ENCODE measurements at places on chromosomes 7 and 10. TPM values are rescaled to one million over a fixed set of nuclear protein-coding genes. Genes with fewer than 3 reads are reported as not detected.

HOXA3 gene
- total RNA-seq = 0.28 TPM

DYDC1 gene
- not detected for total RNA-seq

TWIST1 gene
- 1.9 TPM for total RNA-seq

SPDYE9 gene
- not detected for total RNA-seq

TDRD1 gene
- total RNA-seq = 1.1 TPM

CEP55 gene
- total RNA-seq = 0.24 TPM

C10orf105 gene
- 1.3 TPM for total RNA-seq

PNLIPRP3 gene
- total RNA-seq = not detected

CPXM2 gene
- total RNA-seq = 8.5 TPM

DNA sequence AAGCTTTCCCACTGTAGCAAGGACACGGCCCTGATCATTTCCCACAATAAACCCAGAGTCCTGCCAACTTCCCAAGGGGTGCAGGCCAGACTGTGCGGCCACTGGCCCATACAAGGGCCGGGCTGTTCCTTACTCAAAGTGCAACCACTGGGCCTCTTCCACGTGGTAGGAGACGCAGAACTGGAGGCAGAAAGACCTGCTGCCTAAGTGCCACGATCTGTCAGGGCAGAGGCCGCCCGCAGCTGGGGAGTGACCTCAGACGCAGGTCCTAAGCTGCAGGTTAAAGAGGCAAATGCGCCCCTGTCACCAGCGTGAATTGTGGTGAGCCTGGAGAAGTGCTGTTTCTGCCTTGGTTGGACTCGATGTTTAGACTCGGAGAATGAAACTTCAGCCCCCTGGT is 26.2 kb downstream of the GPER1 start:
- DNase-seq = no peak

DNA sequence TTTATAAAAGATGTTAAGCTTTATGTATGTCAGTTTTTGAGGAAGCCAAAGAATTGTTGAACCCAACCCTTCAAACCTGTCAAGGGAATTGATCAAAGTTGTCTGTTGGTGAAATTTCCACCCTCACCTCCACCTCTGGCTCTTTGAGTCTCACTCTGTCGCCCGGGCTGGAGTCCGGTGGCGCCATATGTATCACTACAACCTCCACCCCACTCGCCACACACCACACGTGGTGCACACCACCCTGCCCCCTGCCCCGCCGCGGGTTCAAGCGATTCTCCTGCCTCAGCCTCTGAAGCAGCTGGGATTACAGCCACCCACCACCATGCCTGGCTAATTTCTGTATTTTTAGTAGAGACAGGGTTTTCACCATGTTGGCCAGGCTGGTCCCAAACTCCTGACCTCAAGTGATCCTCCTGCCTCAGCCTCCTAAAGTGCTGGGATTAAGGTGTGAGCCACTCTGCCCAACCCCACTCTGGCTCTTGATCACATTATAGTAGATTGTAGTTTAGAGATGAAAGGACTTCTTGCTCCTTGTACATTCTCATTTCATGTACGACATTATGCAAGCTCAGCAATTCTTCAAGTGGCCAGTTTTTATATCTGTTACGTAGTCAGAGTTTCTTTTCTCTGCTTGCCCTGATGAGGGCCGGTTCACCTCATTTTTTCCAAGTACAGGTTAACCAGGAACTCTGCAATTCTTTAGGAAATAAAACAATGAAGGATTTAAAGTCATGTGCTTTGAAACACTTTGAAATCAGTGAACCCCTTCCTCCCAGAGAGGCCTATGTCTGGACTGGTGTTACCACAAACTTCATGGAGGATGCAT is 7.0 kb downstream of the BAMBI start:
- no peak for DNase-seq

DNA sequence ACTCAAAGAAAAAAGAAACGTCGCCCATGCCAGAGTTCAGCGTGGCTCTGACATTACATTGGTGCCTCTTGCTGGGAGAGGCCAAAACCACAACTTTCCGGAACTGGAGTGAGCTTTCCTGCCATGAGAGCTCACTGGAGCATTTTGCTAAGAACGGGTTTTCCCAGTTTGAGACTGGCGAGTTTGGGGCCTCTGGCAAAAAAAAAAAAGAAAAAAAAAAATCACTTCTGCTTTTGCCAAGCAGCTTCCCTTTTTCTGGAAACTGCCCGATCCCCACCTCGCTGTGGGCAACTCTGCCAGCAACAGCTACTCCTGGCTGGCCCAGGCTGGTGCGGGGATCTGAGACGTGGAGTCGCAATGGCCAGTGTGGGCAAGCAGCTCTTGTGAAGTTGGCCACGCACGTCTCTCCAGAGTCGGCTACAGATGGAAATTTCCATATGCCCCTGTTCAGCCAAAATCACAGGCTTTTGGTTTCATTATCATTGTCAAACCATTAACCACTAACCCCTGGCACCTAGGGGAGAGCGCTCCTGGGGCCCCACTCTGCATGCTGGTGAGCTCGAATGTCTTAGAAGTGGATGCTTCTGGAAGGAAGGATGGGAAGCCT is 25.7 kb downstream of the PRKAG2 start:
- peak; percentile 71 for DNase-seq

- no peak for DNase-seq
Observed at GRCh38 chr10:86415583-86415982, 49.0 kb upstream of the GRID1 start.

- no peak for DNase-seq
Observed at GRCh38 chr7:91759205-91759863, 121.2 kb downstream of the MTERF1 start.

DNA sequence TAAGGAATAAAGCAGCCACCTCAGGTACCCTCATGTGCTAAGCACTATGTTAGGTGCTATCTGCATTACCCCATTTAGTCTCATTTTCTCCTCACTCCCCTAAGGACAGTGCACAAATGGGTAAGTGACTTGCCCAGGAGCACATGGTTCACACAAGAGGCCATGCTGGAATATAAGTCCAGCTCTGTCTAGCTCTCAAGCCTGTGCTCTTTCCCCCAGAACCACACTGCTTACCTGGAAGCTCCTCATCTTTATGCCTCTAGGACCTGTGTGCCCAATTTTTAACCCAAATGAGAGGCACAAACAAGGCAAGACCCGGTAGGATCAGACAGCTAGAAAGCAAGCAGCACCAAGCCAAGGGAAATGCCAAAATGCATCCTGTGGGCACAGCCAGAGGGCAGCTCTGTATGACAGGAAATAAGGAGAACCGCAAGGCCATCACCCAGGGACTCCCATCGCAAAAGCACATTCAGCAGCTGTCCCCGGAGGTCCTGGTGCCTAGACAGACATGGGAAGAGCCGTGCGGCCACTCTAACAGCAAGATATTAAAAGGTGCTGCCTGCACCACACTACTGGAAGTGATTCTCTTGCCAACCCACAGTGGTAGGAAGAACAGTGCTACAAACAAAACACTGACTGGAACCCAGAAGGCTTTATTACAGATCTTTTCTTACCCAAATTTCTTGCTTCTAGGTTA is 88.1 kb downstream of the GSAP start:
- no peak for DNase-seq

DNA sequence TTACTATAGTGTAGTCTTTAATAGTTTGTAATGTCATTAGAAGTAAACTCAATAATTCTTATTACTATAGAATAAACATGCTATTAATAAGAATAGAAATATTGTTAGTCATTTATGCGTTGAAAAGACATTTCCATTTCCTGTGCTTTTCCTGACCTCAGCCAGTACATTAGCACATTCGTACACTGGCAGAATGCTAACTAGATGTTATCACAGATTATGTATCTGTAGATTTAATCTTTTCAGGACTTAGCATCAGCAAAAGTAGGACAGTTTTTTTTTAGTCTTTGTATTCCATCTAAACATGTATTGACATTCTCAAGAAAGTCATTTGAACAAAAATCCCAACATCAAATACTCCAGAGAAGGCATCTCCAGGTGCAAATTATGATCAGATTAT is 158.5 kb downstream of the EXOC4 start:
- no peak for DNase-seq

- no peak for DNase-seq
Observed at GRCh38 chr7:29352041-29352440, 157.5 kb downstream of the CHN2 start.

DNA sequence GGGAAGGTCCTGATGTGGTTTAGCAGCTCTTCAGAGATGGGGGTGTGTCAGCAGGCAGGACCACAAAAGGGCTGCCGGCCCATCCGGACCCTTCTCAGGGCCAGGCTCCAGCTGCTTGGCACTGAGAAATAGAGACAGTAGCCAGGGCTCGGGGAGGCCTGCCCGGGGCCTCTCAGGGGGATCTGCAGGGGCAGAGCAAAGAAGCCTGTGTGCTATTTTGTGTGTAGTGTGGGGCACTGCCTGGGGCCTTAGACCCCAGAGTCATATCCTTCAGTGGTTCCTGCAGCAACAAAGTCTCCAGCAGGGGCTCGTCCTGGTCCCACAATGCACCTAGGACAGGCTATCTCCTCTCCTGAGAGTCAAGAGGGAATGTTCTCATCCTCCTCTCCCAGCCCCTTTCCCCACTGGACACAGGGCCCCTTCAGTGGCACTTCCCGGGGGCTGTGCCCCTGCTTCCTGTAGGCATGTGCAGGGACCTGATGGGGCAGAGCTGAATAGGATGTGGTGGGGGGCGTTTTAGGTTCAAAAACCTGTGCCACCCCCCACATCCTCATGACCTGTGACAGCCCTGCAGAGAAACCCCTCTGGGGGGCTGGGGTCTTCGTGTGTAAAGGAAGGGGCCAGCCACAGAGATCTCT is 159.5 kb upstream of the RHEB start:
- DNase-seq = no peak

GRCh38 chr10:24008164-24009091 is 200.5 kb upstream of the KIAA1217 start:
- no peak for DNase-seq

DNA sequence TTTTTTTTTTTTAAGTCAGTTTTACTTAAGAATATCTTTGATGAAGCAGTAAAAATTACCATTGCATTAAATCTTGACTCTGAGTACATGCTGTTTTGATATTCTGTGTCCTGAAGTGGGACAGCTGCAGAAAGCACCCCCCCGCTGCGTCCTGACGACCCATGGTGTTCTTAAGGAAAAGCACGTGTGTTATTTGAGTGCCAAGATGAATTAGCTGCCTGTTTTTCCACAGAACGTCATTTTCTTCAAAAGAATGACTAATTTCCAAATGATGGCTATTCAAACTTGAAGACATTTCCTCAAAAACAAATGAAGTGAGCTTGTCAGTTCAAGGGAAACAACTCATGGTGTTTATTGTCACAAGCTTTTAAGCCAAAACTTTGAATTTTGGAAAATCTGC is 45.9 kb downstream of the CREM start:
- DNase-seq = no peak

DNA sequence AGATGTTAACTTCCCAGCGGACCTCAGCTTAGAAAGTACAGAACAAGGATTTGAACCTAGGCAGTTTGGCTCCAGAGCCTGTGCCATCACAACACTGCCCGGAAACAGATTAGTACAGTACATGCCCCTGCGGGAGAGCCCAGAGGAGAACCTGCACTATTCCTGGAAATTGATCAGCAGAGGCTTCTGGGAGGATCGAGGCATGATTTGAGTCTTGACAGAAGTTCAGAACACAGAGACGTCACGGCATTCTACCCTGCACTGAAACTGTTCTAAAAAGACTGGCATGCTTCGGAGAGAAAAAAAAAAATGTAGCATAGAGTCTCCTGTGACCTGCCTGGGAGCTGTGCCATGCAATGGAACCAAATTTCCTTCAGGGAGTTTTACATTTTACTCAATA is 9.2 kb upstream of the IL6 start:
- DNase-seq = no peak

DNA sequence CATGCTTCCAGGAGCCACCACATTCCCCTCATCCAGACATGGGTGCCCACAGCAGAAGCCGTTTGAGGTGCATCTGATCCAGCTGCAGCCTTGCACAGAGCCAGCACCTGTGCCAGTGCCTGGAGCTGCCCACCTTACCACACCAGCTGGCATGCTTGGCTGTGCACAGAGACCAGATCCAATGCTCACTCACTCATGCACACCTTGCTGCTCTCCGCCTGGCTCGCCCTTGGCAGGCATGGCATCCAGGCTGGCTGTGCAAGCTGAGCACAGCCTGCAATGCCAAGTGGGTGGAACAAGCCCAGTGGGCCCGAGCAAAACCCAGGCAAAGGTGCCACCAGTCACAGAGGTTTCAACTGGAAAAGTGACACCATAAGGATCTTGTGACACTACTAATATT is 66.9 kb upstream of the SEMA3A start:
- DNase-seq = no peak

DNA sequence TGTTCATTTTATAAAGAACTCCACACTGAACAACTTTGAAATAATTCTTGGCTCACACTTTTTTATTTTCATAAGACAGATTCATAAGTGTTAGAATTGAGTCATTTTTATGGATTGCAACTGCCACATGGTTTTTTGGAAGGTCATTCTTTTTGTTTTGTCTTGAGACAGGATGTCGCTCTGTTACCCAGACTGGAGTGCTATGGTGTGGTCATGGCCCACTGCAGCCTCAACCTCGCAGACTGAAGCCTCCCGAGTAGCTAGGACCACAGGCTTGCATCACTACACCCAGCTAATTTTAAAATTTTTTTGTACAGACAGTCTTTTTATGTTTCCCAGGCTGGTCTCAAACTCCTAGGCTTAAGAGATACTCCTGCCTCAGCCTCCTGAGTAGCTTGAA is 20.3 kb downstream of the BMS1 start:
- no peak for DNase-seq

- no peak for DNase-seq
Observed at GRCh38 chr7:44802418-44803025, 6.0 kb downstream of the PPIA start.

DNA sequence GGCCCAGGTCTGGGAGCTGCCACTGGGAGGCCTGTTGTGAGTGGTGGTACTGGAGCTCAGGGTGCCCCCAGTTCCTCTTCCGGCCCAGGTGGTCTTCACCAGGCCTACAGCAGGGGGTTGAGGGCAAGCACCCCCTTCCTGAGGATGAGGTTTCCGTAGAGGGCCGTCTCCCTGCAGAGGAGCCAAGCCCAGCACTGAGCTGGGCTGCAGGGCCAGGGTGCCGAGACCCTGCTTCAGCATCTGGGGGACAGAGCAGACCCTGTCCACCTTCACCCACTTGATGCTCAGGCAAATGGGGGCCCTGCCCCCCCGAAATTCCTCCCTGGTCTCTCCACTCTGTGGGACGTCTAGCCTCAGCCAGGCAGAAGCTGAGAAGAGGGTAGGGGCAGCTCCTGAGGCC is 2.6 kb downstream of the FUOM start:
- no peak for DNase-seq

- peak; percentile 70 for DNase-seq
Observed at GRCh38 chr7:75951506-75951905, 36.6 kb downstream of the POR start.

DNA sequence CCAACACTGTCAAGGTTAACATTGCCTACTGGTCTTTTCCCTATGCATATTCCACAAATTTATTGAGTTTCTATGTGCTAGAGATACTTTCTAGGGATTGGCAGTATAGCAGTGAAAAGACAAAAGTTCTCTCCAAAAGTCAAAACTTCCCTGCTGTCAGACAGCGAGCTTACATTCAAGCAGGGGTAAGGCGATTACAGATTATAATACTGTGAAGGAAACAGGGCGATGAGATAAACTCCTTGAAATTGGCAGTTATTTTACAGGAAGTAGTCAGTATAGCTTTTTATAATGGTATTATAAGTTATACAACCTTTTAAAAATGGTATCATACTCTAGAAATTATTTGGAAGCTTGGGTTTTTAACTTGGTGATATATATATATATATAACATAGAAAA is 9.9 kb downstream of the VPS50 start:
- DNase-seq = no peak

Data from right atrium auricular region (tissue), 2 donors.